GM23248 (cell line): ENCODE measurements at places on chromosomes 3 and 15. TPM values are rescaled to one million over a fixed set of nuclear protein-coding genes. Genes with fewer than 3 reads are reported as not detected.
A peak's percentile ranks its signal among the peaks of the same experiment; 100 is the strongest.

STAC gene
- polyA plus RNA-seq, result 8.3 and 10.5 TPM in 2 replicates

CASR gene
- not detected in 2 replicates for polyA plus RNA-seq

- no peak for DNase-seq
- 0 out of 2 replicates have a peak, but pooled peaks cover 6% of the 10 kb centered on the region for H3K4me1 ChIP-seq
- no peak overlapping the region for H3K4me3 ChIP-seq
- H3K27ac ChIP-seq, result no peak overlapping the region
- no peaks in the 10 kb centered on the region for H3K27me3 ChIP-seq
These were observed 49.7 kb upstream of the DPH6 start for GRCh38 chr15:35595656-35596055.

- H3K27ac ChIP-seq, result peak overlapping the region; percentile 25; the same call in 1 of the 2 replicates
- H3K4me1 ChIP-seq, result peaks cover 25% of the 10 kb centered on the region
- peak overlapping the region; percentile 57 for H3K4me3 ChIP-seq
These were observed 20.9 kb downstream of the KAT2B start for GRCh38 chr3:20060974-20061685.
